ENCODE measurements at places on chromosomes 13 and 19.

DNA sequence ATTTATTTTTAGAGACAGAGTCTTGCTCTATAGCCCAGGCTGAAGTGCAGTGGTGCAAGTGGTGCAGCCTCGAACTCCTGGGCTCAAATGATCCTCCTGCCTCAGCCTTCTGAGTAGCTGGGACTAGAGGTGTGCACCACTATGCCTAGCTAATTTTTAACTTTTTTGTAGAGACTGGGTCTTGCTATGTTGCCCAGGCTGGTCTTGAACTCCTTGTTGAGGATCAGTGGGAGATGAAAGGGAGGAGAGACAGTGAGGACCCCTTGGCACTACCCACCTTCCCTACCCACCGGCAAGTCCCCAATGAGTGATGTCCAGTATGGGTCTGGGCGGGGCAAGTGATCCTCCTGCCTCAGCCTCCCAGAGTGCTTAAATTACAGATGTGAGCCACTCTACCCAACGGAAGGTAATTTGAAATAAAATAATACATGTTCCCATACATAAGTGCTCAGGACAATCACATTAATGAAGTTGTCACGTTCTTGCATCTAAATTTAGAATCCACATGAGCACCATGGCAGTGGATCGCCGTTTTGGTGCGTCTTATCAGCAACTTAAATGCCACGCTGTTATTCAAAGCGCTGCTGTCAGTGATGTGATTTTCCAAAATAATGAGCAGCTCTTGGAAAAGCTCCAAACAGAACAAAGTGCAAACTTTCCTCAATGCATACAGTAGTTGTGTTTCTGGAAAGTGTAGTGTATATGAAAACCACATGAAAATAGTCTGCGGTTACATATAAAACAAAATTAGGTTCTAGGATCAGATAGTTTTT, 5.9 kb upstream of the ARL11 start:
- no peak for DNase-seq

- DNase-seq: no peak
Observed at GRCh38 chr13:74289107-74289506, 154.9 kb upstream of the KLF12 start.

- DNase-seq: no peak
Observed at GRCh38 chr19:18966307-18966706, 25.3 kb upstream of the HOMER3 start.

DNA sequence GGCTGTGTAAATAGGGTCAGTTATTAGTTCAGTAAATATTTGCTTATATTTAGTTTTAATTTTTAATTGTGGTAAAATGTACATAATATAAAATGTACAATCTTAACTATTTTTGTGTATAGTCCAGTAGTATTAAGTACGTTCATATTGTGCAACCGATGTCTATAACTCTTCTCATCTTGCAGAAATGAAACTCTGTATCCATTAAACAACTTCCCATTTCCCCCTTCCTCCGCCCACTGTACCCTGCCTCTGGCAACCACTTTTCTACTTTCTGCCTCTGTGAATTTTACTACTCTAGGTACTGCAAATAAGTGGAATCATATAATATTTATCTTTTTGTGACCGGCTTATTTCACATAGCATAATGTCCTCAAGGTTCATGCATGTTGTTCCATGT, 24.4 kb downstream of the UBAC2 start:
- DNase-seq: no peak

GRCh38 chr13:37067874-37068273, 8.4 kb upstream of the SUPT20H start:
- no peak for DNase-seq

- no peak for DNase-seq
Observed at GRCh38 chr13:38998739-38999138, 8.1 kb upstream of the STOML3 start.

DNA sequence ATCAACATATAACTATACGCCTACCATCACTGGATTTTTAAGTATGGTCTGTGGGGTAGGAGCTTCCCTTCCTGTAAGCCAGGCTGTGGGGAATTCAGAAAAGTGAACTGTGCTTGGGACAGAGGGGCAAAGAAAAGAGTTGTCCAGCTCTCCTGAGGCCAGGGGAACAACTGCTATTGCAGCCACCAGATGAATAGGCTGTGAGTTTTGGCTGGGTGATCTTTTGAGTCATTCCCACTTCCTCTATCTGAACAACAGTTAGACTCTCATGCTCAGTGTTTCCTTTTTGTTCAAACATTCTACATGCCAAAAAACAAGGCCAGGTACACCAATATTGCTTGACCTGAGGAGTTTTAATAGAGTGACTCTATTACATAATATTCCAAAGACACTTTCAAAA, 426.2 kb upstream of the DACH1 start:
- DNase-seq: no peak

- DNase-seq: no peak
Observed at GRCh38 chr19:55346725-55347441, 7.2 kb downstream of the KMT5C start.

GRCh38 chr13:36088001-36088400, 43.2 kb downstream of the DCLK1 start:
- no peak for DNase-seq

GRCh38 chr13:55361141-55361540, 1779.6 kb upstream of the PRR20A start:
- no peak for DNase-seq

- no peak for DNase-seq
Observed at GRCh38 chr13:113917594-113918371, 53.9 kb upstream of the GAS6 start.

GRCh38 chr13:84566780-84567179, 684.5 kb upstream of the SLITRK1 start:
- no peak for DNase-seq

DNA sequence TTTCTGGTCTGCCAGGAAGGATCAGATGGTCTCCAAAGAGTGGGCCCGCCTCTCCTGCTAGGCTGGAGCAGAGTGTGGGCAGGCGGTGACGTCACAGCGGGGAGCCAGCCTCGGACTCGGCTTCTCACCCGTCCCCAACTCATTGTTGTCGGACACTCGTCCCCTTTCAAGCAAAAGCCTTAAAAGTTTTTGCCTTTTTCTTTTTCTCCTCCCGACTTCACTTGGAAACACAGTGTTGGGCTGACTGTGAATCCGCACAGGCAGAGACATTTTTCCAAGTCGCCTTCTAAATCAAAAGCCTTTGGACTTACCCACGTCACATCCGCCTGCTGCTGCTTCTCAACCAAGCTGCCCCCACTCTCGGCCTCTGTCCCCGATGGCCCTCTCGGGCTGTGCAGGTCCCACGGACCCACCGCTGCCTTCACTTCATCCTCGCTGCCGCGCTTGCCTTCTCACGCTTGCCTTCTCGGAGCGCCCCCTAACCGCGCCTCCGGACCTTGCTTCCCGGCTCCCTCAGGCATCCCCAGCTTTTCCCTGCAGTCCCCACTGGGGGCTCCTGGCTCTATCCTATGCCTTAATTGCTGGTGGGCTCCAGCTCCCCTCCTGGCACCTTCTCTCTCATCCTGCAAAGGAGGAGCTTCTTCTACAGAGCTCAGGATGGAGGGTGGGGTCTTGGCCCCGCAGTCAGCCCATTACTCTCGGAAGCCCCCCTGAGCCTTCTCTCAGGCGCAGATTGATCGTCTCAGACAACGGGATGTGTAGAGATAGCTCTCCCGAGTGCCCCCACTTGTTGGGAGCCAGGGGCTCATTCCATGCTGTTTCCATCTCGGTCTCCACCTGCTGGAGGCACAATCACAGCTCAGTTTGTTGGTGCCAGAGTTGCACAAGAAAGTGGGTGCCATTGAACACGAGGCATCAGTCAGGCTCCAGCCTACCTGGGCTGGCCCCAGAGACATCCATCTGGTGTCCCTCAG, 3.9 kb upstream of the ZNF135 start:
- DNase-seq: no peak

- no peak for DNase-seq
Observed at GRCh38 chr19:14770944-14771839, 7.2 kb downstream of the ADGRE2 start.

DNA sequence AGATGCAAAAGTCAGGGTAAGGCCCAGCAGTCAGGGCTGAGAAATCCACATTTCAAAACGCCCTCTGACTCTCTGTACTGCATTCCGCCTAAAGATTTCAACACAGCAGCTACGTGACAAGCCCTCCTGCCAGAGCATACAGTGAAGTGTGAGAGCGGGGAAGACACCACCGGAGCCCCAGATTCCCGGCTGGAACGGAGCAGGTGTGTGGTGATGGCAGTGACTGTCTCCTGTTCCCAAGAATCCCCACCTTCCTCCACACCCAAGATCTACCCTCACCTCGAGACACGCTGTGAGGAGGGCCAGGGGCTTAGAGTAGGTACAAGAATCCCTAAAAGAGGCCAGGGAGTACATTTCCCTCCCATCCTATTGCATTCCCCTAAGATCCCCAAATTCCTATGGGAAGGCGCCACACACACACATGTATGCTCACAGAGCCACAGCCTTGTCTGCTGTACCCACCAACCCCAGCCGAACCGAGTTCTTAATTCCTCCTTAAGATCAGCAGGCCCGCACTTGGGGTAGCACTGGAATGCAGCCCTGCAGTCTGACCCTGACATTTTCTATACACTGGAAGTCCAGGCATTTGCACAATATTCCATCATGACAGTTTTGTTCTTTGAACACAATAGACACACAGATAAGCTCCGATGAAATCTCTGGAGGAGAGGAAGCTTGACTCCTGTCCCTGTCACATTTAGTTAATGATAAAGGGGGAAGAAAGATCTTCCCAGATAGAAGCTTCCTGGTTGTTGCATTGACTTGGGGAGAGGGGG, 102.9 kb downstream of the FOXO1 start:
- DNase-seq: peak; percentile 71

DNA sequence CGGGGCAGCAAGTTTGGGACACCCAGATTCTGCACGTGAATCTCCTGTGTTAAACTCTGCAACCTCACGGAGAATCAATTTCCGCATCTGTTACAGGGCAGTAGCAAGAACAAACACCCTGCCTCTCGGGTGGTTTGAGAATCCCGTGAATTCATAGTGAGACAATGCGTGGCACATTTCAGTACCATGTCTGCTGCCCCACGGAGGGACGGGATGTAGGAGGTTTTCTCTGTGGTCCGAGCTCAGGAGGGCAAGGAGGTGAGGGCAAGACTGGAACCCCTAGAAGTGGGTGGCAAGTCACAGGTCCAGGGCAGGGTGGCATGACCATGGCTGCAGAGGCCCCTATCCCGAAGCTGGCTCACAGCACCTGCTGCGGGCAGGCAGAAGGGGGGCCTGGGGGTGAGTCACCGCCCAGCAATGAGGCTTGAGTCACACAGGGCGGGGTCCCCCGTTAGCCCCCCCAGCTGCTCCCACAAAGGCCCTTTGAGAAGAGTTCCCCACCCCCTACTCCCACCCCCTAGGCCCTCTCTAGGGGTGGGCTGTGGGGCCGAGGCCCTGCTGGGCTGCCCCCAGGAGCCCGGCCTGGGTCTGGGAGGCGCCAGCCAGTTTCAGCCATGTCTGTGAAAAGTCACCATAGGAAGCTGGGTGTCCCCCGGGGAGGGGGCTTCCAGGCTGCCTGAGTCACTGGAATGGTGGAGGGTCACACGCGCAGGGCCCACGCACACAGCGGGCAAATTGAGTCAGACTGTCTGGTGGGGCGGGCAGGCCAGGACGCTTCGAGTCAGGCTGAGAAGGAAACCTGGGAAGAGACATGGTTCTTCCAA, 25.8 kb upstream of the NANOS3 start:
- no peak for DNase-seq

DNA sequence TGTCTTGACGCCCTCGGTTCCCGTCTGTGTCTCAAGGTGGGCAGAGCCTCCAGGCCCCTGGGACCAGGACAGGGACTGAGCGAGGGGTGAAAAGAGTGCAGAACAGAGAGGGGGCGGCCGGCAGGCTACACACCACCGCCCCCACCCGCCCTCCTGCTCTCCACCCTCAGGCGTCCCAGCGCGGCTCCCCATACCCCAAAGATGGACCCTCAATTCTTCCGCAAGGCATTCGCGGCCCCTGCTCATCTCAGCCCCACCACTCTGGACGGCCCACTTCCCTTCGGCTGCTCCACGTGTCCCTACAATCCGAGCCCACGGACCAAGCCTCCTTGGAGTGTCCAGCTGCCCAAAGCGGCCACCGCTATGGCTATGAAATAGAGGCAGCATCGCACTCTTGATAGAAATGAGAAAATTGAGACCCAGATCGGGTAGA, 1.8 kb downstream of the KLF16 start:
- DNase-seq: peak; percentile 37

- DNase-seq: no peak
Observed at GRCh38 chr13:34521171-34521570, 420.9 kb upstream of the NBEA start.

GRCh38 chr13:51832471-51833152, 12.4 kb downstream of the TMEM272 start:
- no peak for DNase-seq

DNA sequence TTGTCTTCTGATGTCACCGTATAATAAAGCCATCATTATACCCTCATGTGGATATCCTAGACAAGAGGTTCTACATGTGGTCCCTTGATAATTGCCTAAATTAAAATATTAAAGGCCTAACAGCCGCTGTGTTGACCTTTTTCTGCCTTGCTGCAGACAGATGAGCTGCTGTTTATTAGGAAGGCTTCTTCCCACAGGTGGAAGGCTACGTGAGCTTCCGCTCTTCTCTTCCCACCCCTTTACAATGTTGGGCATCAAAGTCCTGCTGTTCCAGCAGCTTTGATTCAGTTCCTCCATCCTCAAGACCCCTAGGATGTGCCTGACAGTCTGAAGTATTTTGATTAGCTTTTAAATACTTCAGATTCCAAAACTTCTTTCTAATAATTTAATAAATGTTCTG, 217.1 kb downstream of the PCCA start:
- DNase-seq: no peak

- DNase-seq: no peak
Observed at GRCh38 chr13:35994131-35994966, 136.8 kb downstream of the DCLK1 start.

GRCh38 chr13:57918086-57918485, 286.5 kb downstream of the PCDH17 start:
- no peak for DNase-seq

- peak; percentile 97 for DNase-seq
Observed at GRCh38 chr19:4638828-4639530, at the start of gene TNFAIP8L1. Gene TNFAIP8L1, plus strand, starts transcription at chr19:4639516. Its CDS starts 12,354 bp downstream, at chr19:4651870.

DNA sequence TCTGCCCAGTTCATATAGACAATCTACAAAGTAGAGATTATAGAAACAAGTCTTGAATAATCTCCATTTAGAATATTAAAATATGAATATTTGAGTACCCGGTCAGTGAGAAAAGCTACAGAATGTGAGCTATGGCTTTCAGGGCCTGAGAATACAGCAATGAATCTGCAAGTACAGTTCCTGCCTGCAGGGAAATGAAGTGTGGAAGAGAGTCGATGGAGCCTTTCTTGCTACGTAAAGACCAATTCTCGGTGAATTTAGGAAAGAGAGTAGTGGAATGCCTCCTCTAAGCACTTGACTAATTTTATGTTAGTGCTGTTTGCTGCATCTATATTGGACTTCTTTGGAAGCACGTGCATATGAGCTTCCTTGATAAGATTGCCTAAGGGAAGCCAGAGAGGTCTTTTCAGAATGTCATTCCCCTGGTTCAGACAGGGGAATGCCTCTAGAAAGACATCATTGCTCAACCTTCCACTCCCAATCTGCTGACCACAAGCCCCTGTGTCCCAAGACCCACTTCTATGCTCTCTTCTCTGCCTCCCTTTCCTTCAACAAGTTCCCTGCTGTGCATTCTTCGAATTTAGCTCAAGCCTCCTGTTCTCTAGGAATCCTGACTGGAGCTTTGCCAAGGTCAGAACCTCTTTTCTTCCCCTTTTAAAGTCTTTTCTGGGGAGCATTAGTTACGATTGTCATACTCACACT, 41.9 kb downstream of the GPC6 start:
- DNase-seq: no peak

GRCh38 chr13:24041651-24042225, 118.8 kb upstream of the SPATA13 start:
- no peak for DNase-seq

GRCh38 chr19:45876161-45876410, 9.9 kb downstream of the IRF2BP1 start:
- no peak for DNase-seq

- DNase-seq: no peak
Observed at GRCh38 chr19:56980906-56981305, 138.9 kb upstream of the USP29 start.
